Activated T-helper 1 cell treated with anti-CD3 and anti-CD28 coated beads, Interleukin-2, amount 50 U/mL, for 16 hours (primary cell): ENCODE measurements at places on chromosomes 2 and 18.

GRCh38 chr2:16742026-16742425, 76.4 kb upstream of the CYRIA start:
- DNase-seq, result no peak

DNA sequence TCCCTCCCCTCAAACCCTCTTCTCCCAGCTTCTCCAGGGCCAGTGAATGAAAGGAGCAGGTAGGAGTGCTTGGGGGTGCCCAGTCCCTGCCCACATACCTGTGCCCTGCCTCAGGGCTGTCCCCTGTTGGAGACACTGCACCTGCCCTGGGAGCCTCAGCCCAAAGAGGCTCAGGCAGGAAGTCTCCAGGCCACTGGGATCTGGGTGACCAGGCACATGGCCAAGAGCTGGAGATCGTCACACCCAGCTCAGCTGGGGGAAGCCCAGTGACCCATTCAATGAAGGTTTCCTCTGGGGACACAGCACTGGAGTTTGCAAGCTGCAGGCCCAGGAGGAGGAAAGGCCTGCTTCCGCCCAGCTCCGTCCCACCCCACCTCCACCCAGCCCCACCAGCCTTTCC, 156.4 kb downstream of the ZFP36L2 start:
- no peak for DNase-seq

GRCh38 chr2:10894264-10894935, 17.3 kb upstream of the KCNF1 start:
- DNase-seq, result no peak

- no peak for DNase-seq
Measured at GRCh38 chr2:96594691-96595152, 43.4 kb downstream of the KANSL3 start.

GRCh38 chr2:191515551-191515950, 162.4 kb upstream of the NABP1 start:
- DNase-seq, result no peak

DNA sequence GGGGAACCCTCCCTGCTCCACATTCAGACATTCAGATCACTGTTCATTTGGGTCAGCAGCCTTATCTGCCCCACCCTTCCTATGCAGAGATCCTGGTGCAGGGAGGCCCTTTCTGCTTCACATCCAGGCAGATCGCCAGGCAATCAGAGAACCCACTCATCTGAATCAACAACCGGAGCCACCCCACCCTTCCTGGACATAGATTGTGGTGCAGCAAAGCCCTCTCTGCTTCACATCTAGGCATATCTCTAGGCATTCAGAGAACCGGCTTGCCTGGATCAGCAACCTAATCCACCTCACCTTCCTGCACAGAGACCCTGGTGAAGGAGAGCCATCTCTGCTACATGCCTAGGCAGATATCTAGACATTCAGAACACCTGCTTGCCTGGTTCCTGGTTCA, 184.5 kb upstream of the CNTNAP5 start:
- no peak for DNase-seq

- DNase-seq, result no peak
Measured at GRCh38 chr18:37322492-37323035, 243.0 kb downstream of the CELF4 start.

- no peak for DNase-seq
Measured at GRCh38 chr2:232463701-232464543, 8.0 kb downstream of the ALPI start.

- DNase-seq, result no peak
Measured at GRCh38 chr2:28398101-28398834, 5.6 kb downstream of the FOSL2 start.

DNA sequence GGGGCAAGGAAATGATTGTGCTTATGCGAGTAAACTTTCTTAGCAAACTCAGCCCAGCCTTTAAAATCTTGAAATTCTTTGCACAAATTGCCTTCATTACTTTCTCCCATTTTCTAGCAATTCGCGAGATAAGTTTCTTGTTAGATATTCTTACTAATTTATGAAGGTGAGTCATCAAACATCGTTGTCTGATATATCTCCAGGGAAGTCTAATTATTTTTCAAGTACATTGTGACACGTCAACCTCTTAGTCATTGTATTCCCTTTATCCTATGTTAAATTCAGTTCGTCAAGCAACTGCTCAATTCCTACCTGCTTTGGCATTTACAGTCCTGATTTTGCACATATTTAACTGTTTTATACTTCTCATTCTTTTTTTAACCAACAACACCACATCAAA, 854.5 kb upstream of the CRIM1 start:
- no peak for DNase-seq

DNA sequence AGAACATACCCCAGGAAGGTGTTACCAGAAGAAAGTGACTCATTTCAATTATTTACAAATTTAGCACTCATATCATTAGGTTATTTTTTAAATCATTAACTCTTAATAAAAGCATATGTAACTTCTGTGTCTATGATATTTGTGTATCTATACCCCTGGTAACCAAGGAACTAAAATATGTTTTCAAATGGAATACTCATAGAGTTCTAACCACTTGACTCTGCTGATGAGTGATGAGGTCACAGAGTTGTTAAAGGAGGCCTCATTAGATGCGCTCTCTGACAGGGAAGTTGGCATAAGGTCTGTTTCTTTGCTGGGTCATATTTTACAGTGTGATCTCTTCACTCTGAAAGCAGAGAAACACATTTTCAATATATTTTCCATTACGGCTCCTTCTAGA, 73.4 kb downstream of the CCDC150 start:
- no peak for DNase-seq

- no peak for DNase-seq
Measured at GRCh38 chr2:10215393-10215935, 87.2 kb upstream of the HPCAL1 start.

DNA sequence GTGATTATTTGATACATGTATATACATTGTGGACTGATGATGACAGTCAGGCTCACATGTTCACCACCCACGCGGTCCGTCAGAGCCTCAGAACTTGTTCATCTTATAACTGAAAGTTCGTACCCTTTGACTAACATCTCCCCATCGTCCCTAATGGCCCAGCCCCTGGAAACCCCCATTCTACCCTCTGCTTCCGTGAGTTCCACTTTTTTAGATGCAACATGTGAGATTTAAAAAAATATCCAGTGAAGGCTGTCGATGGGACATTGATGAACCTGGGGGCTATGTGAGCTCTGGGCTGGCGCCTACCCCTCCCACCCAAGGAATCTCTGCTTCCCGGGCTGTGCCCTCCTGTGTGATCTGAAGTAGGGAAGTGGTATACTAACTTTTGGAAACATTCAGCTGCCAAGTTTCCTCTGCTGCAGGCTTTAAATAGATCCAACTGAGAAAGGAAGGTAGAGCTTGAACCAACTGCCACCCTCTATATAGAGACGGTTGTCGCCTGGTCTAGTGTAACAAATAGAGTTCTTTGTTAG, 163.8 kb downstream of the FAM210A start:
- peak; percentile 59 for DNase-seq

GRCh38 chr2:216023055-216023648, 9.8 kb upstream of the MREG start:
- DNase-seq, result no peak

DNA sequence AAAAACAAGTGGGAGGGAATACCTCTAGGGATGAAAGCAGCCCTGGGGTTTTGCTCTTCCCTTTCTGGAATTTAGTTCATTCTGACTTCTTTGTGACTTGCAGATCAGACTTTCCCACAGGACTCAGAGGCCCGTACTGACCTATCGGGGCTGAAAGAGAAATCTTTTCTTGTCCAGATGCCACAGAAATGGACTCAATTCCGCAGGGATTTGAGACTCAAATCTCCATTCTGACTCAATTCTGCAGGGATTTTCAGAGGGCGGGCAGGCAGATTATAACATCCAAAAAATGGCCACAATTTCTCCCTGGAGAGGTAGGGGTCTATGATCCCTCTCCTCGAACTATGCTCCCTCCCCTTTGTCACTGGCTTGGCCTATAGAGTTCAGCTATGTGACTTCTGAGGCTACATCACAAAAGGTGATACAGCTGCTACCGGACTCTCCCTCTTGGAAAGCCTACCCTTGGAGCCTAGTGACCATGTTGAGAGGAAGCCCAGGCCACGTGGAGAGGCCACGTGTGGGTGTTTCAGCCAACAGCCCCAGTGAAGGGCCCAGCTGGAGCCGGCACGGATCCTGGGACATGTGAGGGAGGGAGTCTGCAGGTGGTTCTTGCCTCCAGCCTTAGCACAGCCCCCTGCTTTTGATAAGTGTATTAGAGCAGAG, 4.8 kb upstream of the EFHD1 start:
- DNase-seq, result no peak

DNA sequence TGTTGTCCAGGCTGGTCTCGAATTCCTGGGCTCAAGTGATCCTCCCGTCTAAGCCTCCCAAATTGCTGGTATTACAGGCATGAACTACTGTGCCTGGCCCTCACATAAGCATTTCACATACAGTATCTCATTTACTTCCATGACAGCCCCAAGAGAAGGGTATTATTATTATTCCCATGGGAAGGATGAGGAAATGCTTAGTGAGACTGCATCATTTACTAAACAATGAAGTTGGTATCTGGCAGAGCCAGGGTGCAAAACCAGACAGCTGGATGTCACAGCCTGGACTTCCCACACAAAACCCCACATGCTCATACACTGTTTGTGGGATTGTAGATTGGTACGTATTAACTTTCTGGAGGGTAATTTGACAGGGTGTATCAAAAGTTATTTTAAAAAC, 29.9 kb downstream of the DAPL1 start:
- no peak for DNase-seq

- no peak for DNase-seq
Measured at GRCh38 chr2:9739531-9739964, 103.7 kb upstream of the TAF1B start.

DNA sequence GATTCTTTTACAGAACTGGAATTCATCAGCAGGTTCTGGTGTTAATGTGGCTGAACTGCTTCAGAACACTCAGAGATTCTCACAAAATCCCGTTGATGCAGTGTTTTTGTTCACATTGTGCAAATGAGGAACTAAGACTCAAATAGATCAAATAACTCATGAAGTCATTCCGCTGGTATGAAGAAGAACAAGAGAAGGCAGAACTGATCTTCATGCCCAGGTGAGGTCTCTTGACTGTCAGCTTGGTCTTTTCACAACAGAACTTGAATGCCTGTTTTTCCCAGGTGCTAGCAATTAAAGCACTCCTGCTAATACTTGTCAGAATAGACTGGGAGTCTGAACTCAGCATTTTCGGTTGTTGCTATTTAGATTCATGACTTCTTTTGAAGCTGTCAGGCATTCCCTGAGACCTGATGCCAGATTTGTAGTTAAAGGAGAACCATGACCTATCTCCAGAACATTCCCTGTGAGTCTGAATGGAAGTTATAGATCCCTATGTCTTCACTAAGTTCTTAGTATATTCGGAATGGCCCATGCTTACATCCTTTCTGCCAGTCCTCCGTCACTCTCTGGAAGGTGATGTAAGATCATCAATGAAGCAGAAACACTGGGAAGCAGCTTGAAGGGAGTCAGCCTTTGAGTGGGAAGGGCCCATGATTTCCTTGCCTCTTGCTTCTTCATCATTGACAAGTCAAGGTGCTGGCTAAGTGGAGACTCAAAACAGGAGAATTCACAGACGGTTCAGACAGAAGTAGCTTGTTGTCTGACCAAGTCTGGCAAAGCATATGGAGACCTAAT, 155.7 kb downstream of the MTCL1 start:
- DNase-seq, result no peak

- no peak for DNase-seq
Measured at GRCh38 chr2:172640389-172640788, 84.5 kb downstream of the PDK1 start.

DNA sequence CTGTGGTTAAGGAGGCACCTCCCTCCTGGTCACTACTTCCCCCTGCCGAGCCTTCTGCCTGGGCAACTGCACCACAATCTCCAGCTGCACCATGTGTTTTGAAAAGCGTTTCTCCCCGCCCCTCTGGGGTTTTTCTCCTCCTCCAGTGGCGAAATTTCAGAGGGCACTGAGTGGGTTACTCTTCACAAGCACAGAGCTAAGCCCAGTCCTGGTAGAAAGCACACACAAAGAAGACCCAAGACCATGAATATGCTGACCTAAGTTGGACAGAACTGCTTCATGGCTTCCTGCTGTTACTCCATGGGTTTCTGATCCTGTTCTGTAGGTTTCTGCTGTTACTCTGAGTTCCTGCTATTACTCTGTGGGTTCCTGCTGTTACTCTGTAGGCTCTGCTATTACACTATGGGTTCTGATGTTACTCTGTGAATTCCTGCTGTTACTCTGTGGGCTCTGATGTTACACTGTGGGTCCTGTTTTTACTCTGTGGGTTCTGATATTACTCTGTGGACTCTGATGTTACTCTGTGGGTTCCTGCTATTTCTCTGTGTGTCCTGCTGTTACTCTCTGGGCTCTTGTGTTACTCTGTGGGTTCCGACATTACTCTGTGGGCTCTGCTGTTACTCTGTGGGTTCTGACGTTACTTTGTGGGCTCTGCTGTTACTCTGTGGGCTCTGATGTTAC, 216.6 kb downstream of the RTP5 start:
- DNase-seq, result no peak

GRCh38 chr2:41475959-41476358, 571.9 kb upstream of the PKDCC start:
- no peak for DNase-seq

GRCh38 chr2:239121600-239122012, 273.7 kb downstream of the TWIST2 start:
- no peak for DNase-seq

GRCh38 chr18:67280486-67281242, 235.9 kb downstream of the DSEL start:
- no peak for DNase-seq

DNA sequence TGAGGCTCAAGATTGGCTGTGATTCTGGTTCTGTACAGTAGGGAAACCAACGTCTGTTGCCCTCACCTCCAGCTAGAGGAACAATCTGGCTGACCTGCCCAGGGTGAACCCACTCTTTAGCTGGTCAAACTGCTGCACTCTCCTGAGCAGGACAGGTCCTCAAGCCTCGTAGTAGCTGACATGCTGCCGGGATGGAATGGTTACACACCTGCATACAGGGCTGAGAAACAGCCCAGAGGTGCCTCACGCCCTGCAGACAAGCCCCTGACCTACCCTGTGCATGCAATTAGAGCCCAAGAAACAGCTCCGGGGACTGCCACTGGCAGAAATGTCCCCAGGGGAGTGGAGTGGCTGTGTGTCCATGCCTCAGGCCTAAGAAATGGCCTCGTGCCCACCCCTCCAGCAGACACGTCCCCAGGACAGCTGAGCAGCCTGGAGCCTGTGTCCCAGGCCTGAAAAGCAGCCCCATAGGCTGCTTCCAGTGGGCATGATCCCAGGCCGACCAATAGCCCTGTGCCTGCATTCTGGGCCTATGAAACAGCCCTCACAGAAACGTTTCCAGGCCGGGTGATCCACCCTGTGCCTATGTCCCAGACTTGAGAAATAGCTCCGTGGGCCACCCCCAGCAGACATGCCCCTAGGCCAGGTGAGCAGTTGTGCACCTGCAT, 25.4 kb downstream of the BOLL start:
- DNase-seq, result no peak

DNA sequence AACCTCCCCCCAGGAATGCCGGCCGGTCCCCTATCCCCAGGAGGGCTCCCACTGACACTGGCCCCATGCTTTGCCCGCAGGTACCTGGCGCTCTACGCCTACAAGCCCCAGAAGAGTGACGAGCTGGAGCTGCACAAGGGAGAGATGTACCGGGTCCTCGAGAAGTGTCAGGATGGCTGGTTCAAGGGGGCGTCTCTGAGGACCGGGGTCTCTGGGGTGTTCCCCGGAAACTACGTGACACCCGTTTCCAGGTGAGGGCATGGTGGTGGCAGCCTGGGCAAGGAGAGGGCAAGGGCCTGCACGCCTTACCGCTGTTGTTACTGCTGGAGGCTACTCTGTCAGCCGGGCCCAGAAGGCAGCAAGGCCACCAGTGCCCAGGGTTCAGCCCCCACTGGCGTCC, 181.3 kb downstream of the SEPTIN10 start:
- no peak for DNase-seq

GRCh38 chr2:239895669-239896068, 129.5 kb downstream of the NDUFA10 start:
- no peak for DNase-seq
